ENCODE measurements at places on chromosomes 2 and 18. TPM values are rescaled to one million over a fixed set of nuclear protein-coding genes. Genes with fewer than 3 reads are reported as not detected.

DNA sequence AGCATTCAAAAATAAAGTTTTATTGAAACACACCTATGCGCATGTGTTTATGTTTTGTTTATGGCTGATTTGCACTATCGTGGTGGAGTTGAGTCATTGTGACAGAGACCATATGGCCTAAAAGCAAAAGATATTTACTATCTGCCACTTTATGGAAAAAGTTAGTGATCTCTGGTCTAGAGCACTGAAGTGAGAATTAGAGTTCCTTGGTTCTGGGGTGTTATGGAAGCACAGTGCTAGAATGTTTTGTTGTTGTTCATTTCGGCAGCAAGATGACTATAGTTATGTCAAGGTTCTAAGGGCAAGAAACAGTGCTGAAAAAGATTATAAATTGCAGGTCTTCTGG lies 416.5 kb downstream of the SLC4A3 start:
- DNase-seq = no peak

DNA sequence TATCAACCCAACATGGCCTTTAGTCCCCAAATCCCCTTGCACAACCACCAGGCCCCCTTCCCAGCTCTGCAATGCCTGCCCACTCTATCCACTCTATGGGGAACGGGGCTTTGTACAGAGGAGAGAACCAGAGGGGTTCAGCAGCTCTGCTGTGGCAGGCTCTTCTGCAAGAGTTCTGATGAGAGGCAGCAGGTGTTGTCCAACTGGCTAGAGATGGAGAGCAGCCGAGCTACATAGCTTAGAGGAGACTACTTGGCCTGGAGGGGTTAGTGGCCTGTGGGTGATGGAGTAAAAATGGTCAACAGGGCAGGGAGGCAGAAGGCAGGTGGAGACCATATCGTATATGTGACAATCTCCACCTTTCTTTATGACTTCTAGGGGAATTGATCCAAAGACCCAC lies 103.0 kb downstream of the QPCT start:
- DNase-seq = no peak

GRCh38 chr2:10977003-10977402 lies 65.3 kb downstream of the KCNF1 start:
- no peak for DNase-seq

The ABCA12 gene
- total RNA-seq = under 0.01 TPM

The MARS2 gene
- total RNA-seq = 6.2 TPM

GRCh38 chr2:75513616-75514170 lies 47.0 kb downstream of the EVA1A start:
- no peak for DNase-seq

DNA sequence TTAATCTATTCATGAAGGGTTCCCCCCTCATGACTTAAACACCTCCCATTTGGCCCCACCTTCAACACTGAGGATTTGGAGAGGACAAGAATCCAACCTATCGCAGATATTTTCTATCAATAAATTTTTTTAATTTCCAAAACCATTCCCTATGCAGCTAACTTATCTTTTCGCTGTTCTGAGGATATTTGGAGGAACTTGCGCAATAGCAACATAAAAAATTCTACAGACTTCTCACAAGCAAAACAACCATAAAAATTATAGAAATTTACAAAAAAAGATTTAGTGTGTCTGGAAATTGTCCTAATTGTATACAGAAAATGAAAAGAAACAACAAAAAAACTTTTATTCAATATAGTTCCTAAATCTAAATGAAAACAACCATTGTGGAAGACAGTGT lies 1472.7 kb upstream of the ZEB2 start:
- no peak for DNase-seq

The RAX gene
- not detected for total RNA-seq
